ENCODE measurements at places on chromosomes 3 and 15.

- no peak for DNase-seq
Observed at GRCh38 chr3:172442606-172443005, 5.7 kb downstream of the GHSR start.

DNA sequence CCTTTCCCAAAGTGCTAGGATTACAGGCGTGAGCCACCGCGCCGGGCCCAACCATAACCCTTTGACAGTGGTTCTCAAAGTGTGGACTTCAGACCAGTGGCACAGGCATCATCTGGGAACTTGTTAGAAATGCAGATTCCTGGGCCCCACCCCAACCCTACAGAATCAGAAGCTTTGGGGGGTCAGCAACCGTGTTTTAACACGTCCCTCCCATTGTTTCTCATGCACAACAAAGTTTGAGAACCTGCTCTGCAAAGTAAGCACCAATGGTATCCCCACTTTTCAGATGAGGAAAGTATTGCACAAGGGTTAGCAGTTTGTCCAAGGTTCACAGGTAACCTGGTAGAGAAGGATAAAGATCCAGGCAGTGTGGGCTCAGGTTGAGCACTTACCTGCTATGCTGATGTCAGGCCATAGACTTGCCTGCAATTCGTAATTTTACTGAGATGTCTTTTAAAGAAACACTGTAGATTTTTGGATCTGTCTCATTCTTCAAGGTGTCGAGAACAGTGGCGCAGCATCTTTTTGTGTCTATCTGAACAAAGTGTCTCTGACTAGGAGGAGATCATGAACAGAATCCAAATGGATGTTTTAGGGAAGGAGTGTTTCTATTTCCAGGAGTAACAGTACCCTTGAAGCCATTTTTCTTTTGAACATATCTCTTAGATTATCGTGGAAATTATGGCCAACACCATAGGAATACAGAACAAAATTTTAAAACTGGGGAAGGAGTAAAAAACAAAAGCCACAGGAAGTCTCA lies 2.5 kb downstream of the GXYLT2 start:
- no peak for DNase-seq

GRCh38 chr3:160697637-160698380 lies 20.8 kb downstream of the ARL14 start:
- DNase-seq, result no peak

- DNase-seq, result no peak
Observed at GRCh38 chr3:148816427-148816826, 11.2 kb upstream of the CPB1 start.

DNA sequence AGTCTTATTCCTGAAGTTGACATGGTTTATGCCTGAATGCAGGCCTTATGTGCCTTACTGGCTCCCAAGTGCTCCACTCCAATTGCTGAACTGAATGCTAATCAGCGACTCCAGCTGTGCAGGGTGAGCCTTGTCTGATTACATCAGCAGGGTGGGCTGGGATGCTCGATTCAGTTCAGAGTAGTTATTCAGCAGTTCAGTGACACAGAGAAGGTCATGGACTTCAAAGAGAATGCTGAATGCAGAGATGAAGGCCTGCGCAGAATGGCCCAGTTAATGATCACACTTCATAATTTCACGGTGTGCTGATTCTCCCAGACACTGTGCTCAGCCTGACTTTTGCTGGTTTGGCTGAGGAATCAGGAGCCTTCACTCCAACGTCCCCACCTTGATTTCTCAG lies 63.6 kb downstream of the CLDN1 start:
- DNase-seq, result no peak

GRCh38 chr3:34073111-34073510 lies 274.7 kb downstream of the PDCD6IP start:
- DNase-seq, result no peak

DNA sequence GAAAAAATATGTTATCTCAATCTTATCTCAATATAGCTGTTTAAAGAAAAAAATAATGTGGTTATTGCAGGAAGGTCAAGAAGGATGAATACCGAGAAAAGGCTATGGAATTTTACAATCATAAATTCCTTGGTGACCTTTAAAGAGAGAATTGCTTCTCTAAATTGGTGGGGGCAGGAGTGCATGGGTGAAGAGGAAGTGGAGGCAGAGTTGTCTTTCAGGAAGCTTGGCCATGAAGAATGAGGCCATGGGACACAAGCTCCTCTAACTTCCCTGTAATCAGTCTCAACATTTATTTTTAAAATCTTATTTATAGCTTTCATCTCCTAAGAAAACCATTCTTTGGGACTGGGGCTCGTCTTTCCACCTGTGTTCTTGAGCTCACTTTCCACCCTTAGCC lies 22.4 kb upstream of the ALDH1A2 start:
- DNase-seq, result peak; percentile 50

DNA sequence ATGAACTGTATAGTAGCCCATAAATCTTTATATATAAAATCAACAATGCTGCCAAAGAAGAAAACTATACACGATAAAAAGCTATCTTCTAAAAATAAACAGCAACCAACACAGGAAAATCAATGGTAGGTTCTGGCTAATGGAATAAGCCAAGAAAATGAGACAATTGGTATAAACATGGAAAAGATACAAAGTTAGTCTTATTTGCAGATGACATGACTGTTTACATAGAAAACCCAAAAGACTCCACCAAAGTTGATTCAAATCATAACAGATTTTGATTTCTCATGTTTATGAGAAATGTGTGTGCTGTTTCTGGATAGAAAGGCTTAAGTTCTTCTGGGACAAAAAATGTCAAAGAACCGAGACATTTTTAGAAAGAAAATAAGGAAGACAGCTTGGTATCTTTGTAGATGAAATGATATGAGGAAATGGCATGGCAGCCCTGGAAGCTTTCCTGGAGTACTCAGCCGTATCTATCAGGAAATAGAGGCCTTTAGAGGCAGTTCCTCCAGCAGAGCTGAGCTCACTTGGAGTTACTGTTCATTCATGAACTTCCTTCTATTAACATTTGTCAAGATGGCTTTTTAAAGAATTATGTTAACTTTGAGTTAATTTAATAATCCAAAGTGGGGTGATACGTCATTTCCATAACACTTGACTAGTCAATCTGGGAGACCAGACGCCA lies 36.7 kb upstream of the VILL start:
- no peak for DNase-seq

DNA sequence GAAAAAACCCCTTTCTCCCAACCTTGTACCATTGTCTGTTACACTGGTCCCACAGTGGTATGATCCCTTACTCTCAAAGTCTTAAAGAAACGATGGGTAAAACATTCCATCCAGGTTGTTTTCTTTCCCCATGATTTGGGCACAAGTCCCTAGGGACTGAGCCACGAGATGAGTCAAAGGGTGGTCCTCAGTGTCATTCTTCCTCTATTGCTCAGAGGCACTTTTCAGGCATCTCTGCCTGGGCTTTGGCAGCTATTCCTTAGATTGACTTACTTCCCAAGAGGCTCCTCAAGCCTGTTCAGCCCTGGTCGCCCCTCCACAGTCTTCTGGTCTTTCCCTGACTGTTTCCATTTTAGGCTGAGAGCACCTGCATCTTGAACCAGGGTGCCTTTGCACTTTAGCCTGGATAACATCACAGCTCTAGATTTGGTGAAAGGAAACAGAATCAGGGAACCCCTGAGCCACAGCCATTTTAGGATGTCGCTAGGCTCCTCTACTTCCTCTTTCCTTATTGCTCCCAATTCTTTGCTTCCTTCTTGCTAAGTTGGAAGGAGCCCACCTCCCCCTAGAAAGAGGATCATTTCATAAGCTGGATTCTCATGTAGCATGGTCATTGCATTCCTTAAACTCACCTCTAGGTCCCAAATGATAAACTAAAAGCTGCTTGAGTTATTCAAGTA lies 131.0 kb upstream of the TPRG1 start:
- peak; percentile 6 for DNase-seq

DNA sequence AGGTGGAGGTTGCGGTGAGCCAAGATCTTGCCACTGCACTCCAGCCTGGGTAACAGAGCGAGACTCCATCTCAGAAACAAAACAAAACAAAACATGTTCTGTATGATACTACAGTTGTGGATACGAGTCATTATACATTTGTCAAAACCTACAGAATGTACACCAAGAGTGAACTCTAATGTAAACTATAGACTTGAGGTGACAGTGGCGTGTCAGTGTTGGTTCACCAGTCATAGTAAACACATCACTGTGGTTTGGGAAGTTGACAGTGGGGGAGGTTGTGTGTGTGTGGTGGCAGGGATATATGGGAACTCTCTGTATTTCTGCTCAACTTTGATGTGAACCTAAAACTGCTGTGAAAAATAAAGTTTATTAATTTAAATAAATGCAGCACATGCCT lies 33.0 kb upstream of the GNB5 start:
- no peak for DNase-seq

All from CD14-positive monocyte (primary cell).